Stimulated activated CD4-positive, alpha-beta T cell treated with anti-CD3 and anti-CD28 coated beads, Interleukin-2, amount 100 ng/mL, for 4 hours (primary cell): ENCODE measurements at places on chromosomes 4 and X.

- DNase-seq: no peak
Measured at GRCh38 chr4:132316738-132317137, 832.4 kb upstream of the PCDH10 start.

GRCh38 chrX:68940601-68941000, 111.8 kb downstream of the EFNB1 start:
- DNase-seq: no peak

DNA sequence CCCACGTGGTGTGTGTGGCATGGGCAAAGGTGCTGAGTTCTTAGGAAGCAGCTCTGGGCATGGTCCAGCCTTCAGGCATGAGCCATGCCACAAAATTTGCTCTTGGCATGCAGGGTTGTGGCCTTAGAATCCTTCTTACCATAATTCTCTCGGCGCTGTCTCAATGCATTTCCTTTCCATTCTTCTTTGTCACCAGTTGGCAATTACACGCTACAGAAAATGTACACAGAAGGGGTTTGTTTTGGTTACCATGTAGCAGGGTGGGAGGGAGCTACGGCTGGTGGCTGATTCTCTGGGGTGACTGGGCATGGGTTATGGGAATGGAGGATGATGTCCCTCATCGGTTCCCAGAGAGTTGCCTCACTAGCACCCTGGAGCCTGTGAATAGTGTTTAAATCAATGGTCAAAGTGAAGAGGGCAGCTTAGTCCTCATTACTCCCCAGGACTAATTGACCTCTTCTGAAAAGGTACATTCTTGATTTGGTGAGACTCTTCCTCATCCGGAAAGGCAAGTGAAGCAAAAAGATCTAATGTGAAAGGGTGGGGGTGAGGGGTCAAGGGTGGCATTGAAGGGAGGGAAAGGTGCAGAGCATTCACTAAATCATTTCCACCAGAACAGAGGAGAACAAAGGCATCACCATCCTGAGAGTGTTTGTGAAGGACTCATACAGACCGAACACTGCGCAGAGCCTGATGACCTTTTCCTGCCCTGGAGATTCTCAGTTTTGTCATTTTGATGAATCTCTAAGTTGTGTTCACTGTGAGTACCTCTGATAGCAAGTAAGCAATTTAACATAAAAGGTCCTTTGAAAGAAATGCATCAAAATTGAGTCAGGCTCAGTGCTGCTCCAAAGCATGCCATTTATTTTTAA, 199.8 kb upstream of the SFRP2 start:
- no peak for DNase-seq

- no peak for DNase-seq
Measured at GRCh38 chr4:170079981-170080380, 9.8 kb downstream of the AADAT start.

DNA sequence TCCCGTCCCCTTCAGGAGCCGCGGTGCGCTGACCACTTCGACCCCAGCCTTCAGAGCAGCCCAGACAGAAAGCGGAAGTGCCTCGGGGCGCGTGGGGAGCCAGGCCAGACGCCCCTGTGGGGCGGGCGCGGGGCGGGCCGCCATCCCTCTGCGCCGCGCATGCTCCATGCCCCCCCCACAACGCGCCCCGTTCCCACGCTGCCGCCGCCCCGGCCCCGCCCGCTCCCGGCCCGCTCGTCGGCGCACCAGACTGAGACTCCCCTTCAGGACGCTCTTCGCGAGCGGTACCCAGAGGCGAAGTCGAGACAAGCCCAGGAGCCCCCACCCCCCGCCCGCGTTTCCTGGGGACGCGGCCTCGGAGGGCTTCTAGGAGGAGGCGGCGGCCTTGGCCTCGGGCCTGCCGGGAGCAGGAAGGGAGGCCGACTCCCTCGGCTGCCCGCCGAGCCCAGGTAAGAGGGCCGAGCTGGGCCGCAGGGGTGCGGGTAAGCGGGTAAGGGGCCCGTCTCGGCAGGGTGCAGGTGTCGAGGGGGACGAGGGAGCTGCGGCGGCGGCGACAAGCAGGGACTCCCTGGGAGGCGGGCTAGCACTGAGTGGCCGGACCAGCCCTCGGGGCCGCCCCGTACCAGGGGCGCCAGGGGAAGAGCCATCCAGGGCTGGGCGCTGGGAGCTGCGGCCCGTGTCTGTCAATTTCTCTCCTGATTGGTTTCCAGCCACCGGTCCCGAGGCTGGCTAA, at the start of gene ZFP92:
Gene ZFP92, plus strand, starts transcription at position 218 of the 733 bp plus-strand sequence. CDS start 6,851 bp downstream, outside the sequence.
- DNase-seq: peak; percentile 24

DNA sequence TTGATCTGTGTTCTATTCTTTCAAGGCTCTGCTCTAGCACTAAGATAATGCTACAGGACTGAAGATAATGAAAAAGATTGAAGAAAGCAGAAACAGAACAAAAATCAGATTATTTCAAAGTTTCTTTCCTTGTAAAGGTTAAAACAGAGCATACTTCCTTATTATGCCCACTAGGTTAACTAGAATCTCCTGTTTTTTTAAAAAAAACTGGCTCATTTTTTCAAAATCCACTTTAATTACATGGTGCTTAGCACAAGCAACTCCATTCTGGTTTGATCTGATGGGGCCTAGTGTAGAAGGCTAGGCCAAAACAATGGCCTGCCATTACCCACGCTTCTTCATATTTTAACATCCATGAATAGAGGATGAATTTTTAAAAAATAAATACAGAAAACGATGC, 1.2 kb upstream of the UBA6 start:
- no peak for DNase-seq
